ENCODE measurements at places on chromosomes 3 and 15.
A peak's percentile ranks its signal among the peaks of the same experiment; 100 is the strongest.

DNA sequence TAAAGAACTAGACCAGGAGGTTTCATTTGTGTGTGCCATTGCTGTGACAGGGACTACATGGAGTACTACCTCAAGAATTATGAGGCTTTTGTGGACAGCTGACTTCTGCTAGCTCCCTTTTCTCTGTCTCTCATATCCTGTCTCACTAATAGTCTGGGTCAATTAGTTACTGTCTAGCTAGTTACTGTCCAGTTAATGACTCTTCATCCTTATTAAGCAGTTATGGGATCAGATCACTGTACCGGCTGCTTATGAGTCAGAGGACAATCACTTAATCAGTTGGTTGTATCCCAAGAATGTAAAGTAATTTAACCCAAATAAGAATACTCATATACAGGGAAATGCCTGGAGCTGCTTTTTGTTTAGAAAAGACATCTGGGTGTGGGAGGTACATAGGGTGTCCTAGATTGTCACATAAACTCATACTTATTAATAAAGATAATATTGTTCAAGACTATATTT lies 158.0 kb downstream of the CDIN1 start:
- no peak for DNase-seq

DNA sequence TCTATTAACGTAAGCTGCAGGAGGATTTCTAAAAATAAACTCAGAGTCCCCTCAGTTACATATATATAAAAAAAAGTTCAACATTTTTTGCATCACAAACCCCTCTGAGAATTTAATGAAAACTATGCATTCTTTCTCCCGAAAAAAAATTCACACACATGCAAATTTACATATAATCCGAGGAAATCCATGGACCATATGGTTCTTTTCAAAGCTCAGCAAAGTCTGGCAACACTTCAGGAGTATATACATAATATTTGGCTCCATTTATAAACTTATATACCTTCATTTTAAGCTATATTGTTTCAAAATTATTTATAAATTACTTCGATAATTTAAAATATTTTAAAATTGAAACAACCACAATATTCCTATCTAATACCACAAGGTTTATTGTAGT lies 140.7 kb upstream of the PLXND1 start:
- no peak for DNase-seq

DNA sequence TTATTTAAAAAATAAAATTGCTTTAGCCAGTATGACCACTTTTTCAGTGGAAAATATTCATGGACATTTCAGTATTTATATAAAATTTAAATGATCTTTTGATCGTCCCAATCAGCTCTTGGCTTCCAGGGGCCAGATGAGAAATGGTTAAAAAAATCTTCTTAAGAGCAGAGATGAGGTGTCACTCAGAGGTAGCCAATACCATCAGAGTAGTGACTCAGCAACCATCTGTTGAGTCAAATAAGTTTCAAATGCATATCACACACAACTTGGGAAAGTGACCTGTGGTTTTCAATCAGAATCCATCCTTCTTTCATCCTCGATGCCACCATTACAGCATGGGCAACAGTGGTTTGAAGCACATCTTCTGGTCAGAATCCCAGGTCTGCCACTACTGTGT lies 958.8 kb upstream of the NR2F2 start:
- no peak for DNase-seq

DNA sequence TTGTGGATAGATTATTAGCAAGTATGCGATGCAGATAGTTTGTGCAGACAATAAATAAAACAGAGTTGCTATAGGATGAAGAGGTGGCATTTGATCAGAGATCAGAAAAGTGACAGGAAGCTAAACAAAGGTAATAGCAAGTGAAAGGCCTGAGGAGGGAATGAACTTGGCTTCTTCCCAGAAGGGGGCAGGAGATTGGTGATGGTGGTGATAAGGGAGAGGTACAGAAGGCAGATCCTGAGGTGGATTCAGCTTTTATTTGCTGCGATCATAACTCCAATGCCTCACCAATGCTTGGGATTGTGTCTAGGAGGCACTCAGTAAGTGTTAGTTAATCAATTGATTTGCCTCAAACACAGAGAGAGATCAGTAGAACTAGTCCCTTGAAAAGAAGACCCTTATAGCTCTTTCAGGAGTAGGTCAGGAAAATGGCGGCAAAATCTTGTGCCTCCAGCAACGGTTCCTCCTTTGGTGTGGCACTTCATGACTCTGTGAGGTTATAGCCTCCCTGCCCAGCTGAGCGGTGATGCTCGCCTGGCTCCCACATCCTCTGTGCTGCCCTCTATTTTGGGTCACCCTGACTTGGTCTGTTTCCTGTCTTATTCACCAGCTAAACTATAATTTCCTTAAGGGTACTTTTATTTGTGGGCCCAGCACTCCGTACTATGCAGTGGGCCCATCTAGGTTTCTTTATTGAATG lies 37.5 kb downstream of the TGFBR2 start:
- DNase-seq, result peak; percentile 81
